CD8-positive, alpha-beta T cell (primary cell): ENCODE measurements at places on chromosomes 12 and 14.

- no peak for DNase-seq
Measured at GRCh38 chr14:33857650-33858049, 93.2 kb downstream of the EGLN3 start.

- no peak for DNase-seq
Measured at GRCh38 chr12:92339198-92339821, 193.7 kb upstream of the BTG1 start.

GRCh38 chr12:93184672-93185368 is 192.9 kb upstream of the NUDT4 start:
- DNase-seq: no peak

GRCh38 chr12:66188584-66189485 is at the start of gene IRAK3:
Gene IRAK3, plus strand, starts transcription at chr12:66189214. Its CDS starts 86 bp downstream, at chr12:66189300.
- DNase-seq: peak; percentile 22

- no peak for DNase-seq
Measured at GRCh38 chr14:96055753-96056508, 16.8 kb downstream of the C14orf132 start.

GRCh38 chr12:95877622-95878021 is 18.9 kb downstream of the SNRPF start:
- DNase-seq: no peak

GRCh38 chr14:91872517-91873470 is 5.5 kb upstream of the TC2N start:
- peak; percentile 83 for DNase-seq

GRCh38 chr14:98886982-98887381 is 385.0 kb downstream of the BCL11B start:
- DNase-seq: no peak
